Lung (tissue), 17 donors: ENCODE measurements at places on chromosomes 4 and X.

DNA sequence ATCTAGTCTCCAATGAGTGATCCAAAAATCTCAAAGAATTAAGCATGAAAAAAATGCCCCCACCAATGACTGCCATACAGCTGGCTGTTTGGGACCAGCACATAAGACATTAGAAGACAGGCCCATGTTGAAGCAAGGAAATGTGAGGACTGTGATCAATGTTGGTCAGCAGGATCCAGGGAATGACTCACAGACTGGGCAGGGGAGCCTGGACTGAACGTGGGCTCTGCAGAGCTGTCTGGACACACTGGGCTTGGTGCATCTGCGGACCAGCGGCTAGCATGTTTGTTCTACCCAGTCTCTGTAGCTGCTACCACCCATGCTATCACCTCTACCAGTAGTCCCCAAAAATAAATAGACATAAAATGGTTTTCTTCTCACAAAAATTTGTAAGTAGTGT, 108.6 kb downstream of the PALLD start:
- DNase-seq, result no peak

- DNase-seq, result no peak
Observed at GRCh38 chr4:100208459-100208858, 18.2 kb upstream of the DDIT4L start.

DNA sequence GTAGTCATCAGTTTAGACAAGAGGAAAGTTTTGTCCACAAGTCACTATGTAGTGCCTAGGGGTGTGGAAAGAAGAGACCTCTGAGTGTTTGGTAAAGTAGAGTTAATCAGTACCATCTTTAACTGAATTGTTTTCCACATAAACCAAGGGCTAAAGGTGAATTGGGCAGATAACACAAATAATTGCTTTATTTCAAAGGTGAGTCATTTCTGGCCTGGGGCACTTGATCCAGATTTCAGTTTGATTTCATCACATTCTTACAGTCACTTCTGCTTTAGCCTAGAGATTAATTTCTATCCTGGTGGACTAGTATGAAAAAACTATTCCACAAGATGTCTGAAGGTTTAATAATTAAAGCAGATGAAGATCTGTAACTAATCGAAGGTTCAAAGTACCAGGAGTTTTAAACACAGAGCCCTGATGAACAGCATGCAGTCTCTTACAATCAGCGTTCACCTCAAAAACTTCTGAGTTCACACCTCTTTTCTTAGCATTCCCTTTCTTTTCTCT, 74.5 kb upstream of the BOD1L1 start:
- no peak for DNase-seq

- no peak for DNase-seq
Observed at GRCh38 chrX:103666202-103667107, 20.0 kb downstream of the MORF4L2 start.

DNA sequence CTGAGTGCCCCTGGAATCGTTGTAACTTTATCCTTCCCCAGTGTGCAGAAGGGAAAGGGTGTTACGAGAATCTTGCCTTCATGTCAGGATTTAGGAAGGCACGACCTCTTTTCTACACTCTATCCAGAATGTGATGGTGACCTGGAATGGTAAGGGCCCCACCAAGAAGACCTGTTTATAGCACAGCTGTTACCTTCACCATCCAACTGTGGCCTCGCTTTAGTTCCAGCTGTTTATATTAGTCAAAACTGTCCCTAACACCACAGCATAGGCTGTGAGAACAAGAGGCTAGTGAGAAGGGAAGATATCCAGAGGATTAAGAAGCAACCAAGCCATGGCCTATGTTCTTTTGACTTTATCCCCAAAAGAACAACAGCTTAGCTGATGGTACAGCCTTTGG, 28.0 kb downstream of the ARX start:
- no peak for DNase-seq
